ENCODE measurements at places on chromosomes 6 and 20.

GRCh38 chr20:40980106-40980827 lies 48.4 kb upstream of the TOP1 start:
- DNase-seq = no peak

DNA sequence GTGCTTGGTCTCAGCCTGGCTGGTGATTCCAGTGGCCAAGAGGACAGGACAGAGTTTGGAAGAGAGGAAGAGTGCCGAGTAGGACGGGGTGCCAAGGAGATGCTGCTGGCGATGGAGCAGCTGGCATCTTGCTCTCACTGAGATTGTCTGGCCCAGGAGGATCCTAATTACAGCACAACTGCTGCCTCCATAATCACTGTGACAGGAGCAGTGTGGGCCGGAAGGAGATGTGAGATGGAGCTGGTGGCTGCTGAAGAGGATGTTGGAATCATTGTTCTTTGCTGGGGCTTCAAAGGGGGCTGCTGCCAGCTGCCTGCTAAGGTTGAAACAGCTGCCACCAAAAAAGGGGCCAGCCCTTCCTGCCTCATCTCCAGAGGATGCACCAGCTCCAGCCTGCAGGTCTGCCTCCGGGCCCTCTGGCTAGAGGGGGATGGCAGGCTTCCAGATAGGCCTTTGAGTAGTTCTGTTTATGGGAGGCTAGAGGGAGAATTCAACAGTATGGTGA lies 214.4 kb downstream of the RNF144B start:
- no peak for DNase-seq

DNA sequence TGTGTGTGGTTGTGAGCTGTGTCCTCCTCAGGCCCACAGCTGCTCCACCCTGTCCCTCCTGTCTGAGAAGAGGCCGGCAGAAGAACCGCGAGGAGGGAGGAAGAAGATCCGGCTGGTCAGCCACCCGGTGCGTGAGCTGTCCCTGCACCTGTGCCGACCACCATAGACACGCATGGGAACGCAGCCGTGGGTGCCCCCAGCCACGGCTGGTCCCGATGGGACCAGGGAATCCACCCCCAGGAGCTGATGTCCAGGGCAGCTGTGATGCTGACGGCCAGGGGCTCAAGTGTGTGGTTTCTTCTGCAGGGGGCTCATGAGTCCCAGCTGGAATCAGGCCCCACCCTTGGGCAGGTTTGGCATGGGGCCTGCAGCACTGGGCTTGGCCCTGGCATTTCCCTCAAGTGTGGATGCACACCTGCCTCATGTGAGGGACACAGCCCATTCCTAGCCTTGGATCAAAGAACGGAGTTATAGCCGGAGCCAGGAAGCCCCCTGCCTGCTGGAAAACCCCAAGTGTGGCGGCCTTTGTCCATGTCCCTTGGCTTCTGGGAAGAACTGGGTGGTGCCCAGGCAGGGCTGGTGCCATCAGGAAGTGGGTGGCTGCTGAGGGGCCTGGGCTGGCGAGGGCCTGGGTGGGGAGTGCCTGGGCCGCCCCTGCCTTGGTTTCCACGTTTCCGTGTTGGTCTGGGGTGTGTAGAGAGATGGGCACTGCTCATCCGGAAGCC lies 4.6 kb upstream of the TNFRSF6B start:
- DNase-seq = no peak

GRCh38 chr6:148520109-148520841 lies 177.6 kb downstream of the SASH1 start:
- no peak for DNase-seq

DNA sequence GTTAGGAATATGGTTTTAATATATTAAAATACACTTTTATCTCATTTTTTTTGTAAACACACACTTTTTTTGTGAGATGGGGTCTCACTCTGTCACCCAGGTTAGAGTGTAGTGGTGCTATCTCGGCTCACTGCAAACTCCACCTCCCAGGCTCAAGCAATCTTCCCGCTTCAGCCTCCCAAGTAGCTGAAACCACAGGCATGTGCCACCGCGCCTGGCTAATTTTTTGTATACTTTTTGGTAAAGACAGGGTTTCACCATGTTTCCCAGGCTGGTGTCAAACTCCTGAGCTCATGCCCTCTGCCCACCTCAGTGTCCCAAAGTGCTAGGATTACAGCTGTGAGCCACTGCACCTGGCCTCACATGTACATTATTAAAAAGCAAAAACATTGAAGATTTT lies 10.8 kb downstream of the IPCEF1 start:
- DNase-seq = no peak

GRCh38 chr20:60011512-60012507 lies 53.6 kb downstream of the CDH26 start:
- DNase-seq = no peak

DNA sequence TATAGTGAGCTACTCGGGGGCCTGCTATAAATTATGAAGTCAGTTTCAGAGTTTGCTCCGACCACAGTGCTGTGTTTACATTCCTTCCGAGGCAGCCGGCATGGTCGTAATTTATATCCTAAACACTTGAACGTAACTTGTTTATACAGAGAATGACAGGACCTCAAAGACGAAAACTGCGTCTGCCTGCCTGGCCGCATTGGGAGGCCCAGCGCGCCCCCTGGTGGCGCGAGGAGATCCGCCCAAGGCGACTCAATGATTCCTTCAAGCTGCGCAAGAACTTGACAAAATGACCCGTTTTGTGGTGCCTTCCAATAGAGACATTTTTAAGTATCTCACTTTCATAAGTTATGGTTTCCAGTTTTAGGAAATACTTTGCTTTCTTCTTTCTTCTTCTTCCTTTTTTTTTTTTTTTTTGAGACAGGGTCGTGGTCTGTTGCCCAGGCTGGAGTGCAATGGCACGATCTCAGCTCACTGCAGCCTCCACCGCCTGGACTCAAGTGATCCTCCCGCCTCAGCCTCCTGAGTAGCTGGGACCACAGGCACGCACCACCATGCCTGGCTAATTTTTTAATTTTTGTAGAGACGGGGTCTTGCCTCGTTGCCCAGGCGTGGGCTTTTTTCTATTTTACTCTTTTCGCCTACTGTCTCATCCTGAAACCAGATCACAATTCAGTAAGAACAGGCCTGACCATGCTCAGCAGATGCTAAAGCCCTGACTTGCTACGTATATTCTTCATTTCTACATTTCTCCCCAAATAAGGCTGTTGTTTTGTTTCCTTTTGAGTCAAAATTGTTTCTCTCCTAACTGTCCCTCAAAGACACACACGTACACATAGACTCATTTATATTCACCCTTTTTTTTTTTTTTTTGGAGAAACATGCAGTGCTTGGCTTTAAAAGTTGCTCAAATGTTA lies 7.8 kb downstream of the FOXF2 start:
- peak; percentile 56 for DNase-seq

GRCh38 chr6:161233986-161234661 lies 39.7 kb downstream of the AGPAT4 start:
- no peak for DNase-seq

DNA sequence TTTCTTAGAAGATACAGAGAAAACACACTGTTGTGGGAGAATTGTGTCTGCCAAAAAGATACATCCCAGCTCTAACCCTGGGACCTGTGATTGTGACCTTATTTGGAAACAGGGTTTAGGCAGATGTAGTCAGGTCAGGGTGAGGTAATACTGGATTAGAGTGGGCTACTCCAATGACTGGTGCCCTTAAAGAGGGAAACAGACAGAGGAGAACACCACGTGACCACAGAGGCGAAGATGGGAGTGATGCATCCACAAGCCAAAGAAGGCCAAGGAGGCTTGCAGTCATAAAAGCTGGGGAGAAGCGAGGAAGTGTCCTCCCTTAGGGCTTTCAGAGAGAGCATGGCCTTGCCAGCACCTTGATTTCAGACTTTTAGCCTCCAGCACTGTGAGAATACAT lies 35.6 kb downstream of the SLC52A3 start:
- DNase-seq = no peak

DNA sequence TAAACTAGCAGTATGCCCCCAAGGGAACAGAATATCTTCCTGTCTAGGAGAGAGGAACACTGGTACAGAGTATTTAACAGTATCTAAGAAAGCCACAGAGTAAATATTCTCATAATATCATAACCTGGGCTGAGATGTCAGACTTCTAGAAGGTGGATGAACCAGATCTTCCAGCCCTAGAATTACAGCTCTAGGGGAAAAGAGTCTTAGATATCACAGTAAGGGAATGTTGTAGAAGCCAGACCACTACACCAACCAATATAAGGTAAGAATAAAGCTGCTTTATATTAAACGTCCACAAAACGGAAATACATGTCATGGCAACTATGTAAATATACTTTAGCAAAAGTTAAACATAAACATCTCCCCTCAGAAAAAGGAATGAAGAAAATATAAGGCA lies 12.4 kb downstream of the SERINC1 start:
- no peak for DNase-seq

- DNase-seq = no peak
Measured at GRCh38 chr6:13488896-13489237, 1.5 kb upstream of the GFOD1 start.

DNA sequence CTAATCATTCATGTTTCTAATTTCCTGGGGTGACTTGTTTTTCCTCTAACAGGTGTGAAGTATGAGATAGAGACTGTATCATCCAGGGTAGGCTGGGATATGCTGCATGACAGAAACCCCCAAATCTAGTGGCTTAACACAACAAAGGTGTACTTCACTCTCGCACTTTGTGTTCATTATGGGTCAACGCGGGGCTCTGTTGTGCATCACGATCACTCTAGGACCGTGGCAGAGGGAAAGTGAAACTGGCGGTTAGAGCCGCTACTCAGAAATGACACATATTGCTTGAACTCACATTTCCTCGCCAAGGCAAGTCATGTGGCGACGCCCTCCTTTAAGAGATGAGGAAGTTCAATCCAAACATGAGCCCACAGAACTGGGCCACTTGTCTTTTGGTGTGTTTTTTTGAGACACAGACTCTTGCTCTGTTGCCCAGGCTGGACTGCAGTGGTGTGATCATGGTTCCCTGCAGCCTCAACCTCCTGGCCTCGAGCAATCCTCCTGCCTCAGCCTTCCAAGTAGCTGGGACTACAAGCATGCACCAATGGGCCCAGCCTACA lies 41.3 kb downstream of the PCNA start:
- DNase-seq = peak; percentile 86

GRCh38 chr6:110341663-110342596 lies 16.2 kb downstream of the METTL24 start:
- no peak for DNase-seq

DNA sequence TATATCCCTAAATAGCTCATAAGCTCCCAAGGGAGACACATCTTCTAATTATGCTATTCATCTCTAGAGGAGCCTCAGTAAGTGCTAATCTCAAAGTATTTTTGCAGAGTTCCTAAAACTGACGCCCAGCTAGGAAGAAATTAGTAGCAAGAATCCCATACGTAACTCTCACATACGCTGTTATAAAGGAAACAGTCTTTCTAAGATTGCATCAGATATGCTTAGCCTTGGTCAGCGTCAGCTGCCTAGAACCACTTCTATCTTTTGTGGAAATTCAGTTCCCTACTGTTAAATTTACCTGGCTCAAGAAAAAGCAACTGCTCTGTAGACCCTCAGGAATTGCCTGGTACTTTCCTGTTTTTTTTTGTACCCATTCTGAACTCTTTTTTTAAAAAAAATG lies 13.6 kb downstream of the RIPOR2 start:
- DNase-seq = no peak

DNA sequence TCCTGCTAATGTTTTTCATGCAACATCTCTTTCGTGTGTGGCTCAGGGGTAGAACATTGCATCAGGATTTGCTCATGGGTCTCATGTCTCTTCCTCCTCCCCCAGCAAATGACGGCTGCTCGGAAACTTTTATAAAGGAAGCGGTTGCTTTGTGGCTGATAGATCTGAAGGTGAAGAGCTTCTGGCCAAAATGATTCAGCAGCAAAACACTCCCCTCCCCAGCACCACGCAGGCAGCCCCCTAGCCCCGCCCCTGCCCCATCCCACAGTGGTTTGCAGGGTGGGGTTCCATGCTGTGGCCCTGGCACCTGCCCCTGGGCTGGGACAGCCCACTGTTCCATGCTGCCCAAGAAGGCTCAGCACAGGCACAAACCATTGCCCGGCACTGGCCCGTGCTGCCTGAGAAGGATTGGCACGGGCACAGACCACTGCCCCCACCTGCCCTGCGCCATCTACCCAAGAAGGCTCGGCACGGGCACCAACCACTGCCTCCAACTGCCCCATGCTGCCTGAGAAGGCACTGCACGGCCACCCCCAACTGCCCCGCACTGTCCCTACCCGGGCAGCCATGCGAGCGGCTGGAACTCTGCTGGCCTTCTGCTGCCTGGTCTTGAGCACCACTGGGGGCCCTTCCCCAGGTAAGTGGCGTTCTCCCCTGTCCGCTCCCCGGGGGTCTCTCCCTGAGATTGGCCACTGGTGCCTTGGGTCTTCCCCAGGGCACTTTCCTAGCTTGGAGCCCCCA lies at the start of gene CST7:
Gene CST7 (plus strand): TSS at position 331 of the 741 bp plus-strand sequence. CDS start 237 bp downstream, at position 568.
- peak; percentile 90 for DNase-seq

GRCh38 chr6:45038226-45038625 lies 289.9 kb upstream of the RUNX2 start:
- no peak for DNase-seq

- DNase-seq = no peak
Measured at GRCh38 chr6:1464781-1465370, 75.5 kb downstream of the FOXF2 start.

DNA sequence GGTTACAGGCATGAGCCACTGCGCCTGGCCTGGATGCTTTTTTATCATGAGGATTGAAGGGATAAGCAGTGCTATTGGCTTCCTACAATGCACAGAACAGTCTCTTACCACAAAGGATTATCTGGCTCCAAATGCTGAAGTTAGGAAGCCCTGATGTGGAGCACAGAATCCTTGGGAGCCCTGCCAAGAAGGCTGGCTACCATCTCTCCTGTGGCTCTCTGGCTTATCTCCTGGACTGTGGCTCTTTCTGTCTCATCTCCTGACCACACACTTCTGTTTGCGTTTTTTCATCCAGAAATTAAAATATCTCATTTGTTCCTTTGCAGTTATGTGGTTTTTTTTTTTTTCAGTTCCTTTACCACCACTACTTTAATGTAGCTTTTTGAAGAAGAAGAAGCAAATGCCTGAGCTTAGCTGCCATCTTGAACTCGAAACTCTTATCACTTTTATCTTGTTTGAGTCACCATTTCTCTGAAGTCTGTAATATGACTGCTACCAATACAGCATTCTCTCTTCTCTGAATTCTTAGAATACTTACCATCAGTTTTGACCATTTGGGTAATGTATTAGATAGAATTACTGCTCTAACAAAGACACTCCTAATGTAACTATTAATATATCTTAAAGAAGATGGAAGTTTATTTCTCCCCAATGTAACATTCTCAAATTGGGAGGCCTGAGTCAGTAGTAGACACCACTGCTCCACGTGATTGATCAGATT lies 1044.7 kb downstream of the KIF16B start:
- DNase-seq = no peak

Data from CD4-positive, alpha-beta T cell treated with Interleukin-4 for 1 hour (primary cell).